Activated T-helper 2 cell treated with anti-CD3 and anti-CD28 coated beads, Interferon-gamma antibody, Interleukin-2, Interleukin-4, amounts not matched to agents 10 μg/mL and 5 μg/mL and 100 μg/mL, durations not matched to agents 14 hours and 24 hours and 36 hours (primary cell): ENCODE measurements at places on chromosomes 16 and 17. TPM values are rescaled to one million over a fixed set of nuclear protein-coding genes. Genes with fewer than 3 reads are reported as not detected.

Gene NDE1
- total RNA-seq, result 88.8 and 97.7 TPM in 2 replicates

Gene RBFOX1
- not detected in 2 replicates for total RNA-seq

Gene CLTC
- 188 and 193 TPM in 2 replicates for total RNA-seq

GRCh38 chr16:84080378-84080777, 36.4 kb downstream of the MBTPS1 start:
- DNase-seq, result no peak

DNA sequence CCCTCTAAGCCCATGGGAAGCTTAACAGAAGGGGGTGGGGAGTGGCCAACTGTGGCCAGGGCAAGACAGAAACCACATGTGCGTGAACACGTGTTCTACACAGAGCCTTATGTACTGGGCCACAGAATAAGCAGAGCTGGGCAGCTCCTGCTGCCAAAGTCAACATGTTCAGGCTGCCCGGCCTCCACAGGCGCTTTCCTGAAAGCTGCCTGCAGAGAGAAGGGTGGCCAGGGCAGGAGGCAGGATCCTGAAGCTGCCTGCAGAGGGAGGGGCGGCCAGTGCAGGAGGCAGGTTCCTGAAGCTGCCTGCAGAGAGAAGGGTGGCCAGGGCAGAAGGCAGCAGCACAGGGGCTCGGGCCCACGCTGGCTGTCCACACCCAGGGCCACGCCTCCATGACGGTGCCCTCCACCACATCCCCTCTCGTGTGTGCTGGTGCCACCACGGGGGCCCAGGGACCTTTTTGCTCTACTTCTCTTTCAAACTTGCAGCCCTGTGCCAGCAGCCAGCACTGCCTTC, 79.5 kb downstream of the ANKRD11 start:
- no peak for DNase-seq

Gene GPRC5B
- total RNA-seq, result not detected in 2 replicates

DNA sequence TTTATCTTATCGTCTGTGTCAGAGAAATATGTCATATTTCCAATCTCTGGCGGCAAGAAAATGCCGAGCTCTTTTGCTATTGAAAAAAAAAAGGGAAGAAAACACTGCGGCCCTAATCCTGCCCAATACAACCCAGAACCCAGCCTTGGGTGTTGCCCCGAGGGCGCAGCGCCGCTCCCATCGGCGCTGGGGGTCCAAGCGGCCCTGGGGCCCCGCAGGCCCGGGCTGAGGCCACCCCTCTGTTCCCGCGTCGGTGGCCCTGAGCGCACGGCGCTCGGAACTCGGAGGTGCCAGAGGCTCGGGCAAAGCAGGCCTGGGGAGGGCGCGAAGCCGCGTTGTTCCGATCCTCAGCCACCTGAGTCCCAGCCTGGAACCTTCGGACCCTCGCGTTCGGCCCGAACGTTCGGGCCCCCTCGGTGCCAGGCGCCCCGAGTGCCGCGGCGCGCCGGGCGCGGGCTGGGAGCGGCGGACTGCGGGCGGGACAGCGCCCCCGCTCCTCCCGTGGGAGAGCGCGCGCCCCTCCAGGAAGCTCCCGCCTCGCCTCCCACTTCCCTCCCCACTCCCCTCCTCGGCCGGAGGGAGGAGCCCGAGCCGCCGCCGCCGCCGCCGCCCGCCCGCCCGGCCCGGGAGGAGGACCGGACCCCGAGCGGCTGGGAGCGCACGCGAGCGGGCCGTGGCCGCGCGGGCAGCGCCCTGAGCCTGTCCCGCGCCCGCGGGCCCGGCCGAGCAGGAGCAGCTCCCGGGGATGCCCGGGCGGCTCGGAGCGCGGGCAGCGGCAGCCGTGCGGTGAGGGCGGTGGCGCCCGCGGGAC, at the start of gene CPNE2:
TSS of gene CPNE2 (plus strand) at position 609 of the 811 bp plus-strand sequence. CDS start 18,160 bp downstream, outside the sequence.
- peak; percentile 12 for DNase-seq

DNA sequence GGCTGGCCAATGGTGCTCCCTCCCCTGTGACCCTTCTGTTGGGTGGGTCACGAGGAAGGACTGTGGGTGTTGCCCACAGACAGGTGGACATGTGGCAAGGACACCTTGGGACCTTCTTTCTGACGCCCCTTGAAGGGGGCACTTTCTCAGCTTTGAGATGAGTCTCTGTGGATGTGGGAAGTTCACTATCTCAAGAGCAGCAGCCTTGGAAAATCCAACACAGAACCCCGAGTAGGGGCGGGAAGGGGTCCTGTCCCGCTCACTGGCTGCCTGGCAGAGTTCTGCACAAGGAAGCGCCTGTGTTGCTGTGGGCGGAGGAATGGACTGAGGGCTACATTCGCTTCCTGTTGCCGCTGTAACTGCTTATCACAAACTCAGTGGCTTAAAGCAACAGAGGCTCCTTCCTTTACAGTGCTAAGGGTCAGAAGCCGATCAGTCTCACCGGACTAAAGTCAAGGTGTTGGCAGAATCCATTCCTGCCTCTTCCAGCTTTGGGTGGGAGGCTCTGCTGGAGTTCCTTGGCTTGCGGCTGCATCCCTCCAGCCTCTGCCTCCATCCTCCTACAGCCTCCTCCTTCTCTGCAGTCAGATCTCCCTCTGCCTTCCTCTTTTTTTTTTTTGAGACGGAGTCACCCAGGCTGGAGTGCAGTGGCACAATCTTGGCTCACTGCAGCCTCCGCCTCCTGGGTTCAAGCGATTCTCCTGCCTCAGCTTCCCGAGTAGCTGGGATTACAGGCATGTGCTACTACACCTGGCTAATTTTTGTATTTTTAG, 305.2 kb downstream of the SEC14L1 start:
- DNase-seq, result peak; percentile 73

GRCh38 chr16:1438229-1439057, 5.9 kb downstream of the CCDC154 start:
- DNase-seq, result no peak

- no peak for DNase-seq
Measured at GRCh38 chr16:66600477-66600876, 4.0 kb upstream of the CMTM3 start.

DNA sequence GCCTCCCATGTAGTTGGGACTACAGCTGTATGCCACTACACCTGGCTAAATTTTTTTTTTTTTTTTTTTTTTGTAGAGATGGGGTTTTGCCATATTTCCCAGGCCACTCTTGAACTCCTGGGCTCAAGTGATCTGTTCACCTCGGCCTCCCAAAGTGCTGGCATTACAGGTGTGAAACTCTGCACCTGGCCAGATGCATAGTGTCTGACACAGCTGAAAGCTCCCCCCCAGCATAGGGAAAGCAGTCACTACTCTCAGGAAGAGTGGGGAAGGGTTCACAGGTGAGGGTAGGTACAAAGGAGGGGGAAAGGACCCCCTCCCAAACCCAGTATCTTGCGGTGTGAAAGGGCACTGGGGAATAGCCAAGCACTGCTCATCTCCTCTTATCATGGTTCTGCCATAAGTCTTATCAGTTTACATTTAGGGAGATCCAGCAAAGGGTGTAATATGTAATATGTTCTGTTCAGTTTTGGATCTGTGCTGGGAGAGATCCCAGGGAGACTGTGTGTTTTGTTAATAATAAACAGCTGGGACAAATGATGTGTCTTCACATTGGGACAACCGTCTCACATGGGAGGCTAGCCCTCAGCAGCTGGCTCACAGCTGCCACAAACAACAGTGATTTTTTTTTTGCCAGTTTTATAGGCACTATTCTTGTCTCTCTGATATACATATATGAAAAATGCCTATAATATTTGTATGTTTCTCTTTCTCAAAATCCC, 6.8 kb upstream of the CAVIN1 start:
- no peak for DNase-seq

- no peak for DNase-seq
Measured at GRCh38 chr17:14732211-14732610, 431.3 kb downstream of the HS3ST3B1 start.

- no peak for DNase-seq
Measured at GRCh38 chr16:86151239-86151851, 252.4 kb downstream of the IRF8 start.

Gene BICDL2
- 0.71 and 0.84 TPM in 2 replicates for total RNA-seq

DNA sequence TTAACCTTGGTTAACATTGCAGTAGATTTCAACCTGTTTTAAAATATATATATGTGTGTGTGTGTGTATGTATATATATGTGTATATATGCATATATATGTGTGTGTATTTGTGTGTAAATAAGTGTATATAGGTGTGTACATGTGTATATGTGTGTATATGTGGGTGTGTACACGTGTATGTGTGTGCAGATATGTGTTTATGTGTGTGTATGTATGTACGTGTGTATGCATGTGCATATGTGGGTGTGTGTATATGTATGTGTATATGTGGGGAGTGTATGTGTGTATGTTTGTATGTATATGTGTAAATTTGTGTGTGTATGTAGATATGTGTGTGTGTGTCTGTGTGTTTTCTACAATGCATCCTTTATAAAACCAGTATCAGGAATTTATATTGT, 205.5 kb upstream of the FOXF1 start:
- DNase-seq, result no peak

- no peak for DNase-seq
Measured at GRCh38 chr17:10614536-10615155, 42.5 kb downstream of the MYH3 start.

Gene DHRS7C
- total RNA-seq, result not detected in 2 replicates

GRCh38 chr16:86986136-86986535, 331.1 kb downstream of the C16orf95 start:
- no peak for DNase-seq

Gene CLEC10A
- total RNA-seq, result not detected in 2 replicates

Gene CDH1
- total RNA-seq, result 0.11 and 1.0 TPM in 2 replicates

DNA sequence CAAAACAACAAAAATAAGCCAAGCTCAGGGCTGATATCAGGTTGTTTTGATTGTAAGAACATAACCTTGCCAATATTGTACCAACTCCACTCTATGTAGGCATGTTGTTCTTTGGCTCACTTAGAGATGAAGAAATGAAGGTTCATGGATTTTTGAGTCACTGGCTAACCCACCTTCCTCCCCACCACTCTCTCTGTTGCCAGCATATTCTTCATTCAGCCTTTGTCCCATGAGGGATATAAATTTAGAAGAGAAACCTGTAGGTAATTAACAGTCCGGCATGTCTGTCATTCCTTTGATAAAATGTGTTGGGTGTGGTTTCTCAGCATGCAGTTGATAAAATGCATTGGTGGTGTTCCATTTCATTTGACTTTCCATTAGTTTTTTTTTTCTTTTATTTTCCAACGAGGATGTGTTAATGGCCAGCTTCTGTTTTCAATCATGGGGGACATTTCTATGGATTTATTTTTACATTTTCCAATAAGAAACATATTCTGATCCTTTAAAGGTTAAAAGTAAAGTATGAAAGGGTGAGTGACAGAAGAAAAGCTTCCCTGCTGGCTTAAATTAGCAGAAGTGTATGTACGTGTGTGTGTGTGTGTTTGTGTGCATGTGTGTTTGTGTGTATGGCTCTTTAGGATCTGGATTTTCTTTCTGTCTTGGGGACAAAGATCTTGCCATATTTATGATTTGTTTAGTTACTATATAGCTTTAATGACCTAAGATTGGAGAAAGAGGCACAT, 166.2 kb upstream of the KCNJ16 start:
- DNase-seq, result no peak

- no peak for DNase-seq
Measured at GRCh38 chr17:48375356-48375755, 54.7 kb downstream of the SKAP1 start.

Gene CDRT15L2
- not detected in 2 replicates for total RNA-seq

Gene ATP2C2
- not detected in 2 replicates for total RNA-seq

Gene CTRL
- total RNA-seq, result 5.6 and 6.0 TPM in 2 replicates

GRCh38 chr16:72809446-72809845, 238.5 kb downstream of the ZFHX3 start:
- DNase-seq, result no peak
